Stimulated activated CD4-positive, alpha-beta T cell treated with anti-CD3 and anti-CD28 coated beads, Interleukin-1b, Interleukin-23, amount 100 ng/mL, for 4 hours (primary cell): ENCODE measurements at places on chromosomes 6 and 20.

DNA sequence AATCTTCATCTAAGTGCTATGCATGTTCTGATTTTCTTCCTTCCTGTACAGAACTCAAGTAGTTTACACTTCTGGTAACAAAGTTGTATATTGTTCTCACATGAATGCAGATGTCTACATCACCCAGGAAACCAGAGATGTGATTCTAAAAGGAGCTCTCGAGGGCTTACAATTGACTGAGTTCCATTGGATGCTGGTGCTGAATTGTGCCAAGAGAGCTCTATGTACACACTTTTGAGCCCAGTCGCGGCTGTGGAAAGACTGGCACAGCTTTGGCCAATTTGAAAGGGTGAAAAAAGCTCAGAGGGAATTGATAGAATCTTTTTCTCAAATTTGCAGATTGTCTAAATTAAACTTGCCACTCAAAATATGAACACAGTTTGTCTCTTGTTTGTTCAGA, 340.7 kb downstream of the LMBRD1 start:
- DNase-seq = no peak

- DNase-seq = peak; percentile 12
These were observed 40.8 kb upstream of the FOXP4 start for GRCh38 chr6:41505122-41506049.

GRCh38 chr6:92942549-92942948, 476.8 kb downstream of the EPHA7 start:
- DNase-seq = no peak

DNA sequence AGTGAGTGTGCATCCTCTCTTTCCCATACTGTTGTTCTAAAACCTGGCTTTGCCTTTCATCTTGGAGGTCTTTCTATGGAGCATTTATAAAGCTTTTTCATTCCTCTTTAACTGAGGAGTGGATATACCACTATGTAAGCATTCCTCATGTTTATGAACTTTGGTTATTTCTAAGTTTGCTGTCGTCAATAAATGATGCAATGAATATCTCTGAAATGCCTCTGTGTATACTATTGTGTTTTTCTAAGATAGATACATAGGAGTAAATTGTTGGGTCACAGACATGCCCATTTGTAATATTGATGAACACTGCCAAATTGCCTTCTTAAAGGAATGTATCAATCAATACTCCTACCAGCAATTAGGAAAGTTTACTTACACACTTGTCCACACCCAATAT, 53.9 kb downstream of the SLC22A2 start:
- no peak for DNase-seq

DNA sequence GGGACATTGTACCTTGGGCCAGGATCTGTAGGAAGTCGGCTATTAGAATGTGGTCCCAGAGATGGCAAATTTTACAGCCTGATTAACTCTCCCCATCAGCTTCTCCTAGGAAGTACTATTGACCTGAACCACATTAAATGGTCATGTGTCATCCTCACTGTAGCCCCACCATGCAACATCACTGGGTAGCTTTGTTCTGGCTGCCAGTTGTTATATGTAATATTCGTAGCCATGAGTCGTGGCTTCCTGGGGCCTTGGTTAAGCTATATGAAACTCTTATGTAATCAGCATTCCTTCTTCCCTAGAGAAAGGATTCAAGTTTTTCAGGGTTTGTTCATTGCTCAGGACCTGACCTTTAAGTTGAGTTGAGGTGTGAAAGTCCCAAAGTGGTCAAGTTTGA, 125.7 kb downstream of the ANKS1A start:
- no peak for DNase-seq

GRCh38 chr6:4676016-4676415, 100.2 kb upstream of the CDYL start:
- DNase-seq = no peak

DNA sequence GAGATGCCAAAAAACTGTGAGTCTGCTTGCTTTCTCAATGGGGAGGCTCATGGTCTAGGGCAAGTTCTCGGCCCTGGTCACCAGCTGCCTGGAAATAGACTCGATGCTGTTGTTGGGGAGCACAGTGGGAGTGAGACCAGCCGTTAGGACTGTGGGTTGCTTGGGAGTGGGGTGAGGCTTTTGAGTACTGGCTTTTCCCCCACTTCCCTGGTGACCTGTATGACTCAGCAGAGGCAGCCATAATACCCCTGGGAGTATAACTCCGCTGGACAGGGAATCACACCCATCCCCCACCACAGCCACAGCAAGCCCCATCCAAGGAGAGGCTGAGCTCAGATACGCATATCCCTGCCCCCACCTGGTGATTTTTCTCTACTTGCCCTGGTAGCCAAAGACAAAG, 48.9 kb upstream of the OGFRL1 start:
- DNase-seq = no peak

- no peak for DNase-seq
These were observed 111.0 kb downstream of the DTNBP1 start for GRCh38 chr6:15551798-15552197.

DNA sequence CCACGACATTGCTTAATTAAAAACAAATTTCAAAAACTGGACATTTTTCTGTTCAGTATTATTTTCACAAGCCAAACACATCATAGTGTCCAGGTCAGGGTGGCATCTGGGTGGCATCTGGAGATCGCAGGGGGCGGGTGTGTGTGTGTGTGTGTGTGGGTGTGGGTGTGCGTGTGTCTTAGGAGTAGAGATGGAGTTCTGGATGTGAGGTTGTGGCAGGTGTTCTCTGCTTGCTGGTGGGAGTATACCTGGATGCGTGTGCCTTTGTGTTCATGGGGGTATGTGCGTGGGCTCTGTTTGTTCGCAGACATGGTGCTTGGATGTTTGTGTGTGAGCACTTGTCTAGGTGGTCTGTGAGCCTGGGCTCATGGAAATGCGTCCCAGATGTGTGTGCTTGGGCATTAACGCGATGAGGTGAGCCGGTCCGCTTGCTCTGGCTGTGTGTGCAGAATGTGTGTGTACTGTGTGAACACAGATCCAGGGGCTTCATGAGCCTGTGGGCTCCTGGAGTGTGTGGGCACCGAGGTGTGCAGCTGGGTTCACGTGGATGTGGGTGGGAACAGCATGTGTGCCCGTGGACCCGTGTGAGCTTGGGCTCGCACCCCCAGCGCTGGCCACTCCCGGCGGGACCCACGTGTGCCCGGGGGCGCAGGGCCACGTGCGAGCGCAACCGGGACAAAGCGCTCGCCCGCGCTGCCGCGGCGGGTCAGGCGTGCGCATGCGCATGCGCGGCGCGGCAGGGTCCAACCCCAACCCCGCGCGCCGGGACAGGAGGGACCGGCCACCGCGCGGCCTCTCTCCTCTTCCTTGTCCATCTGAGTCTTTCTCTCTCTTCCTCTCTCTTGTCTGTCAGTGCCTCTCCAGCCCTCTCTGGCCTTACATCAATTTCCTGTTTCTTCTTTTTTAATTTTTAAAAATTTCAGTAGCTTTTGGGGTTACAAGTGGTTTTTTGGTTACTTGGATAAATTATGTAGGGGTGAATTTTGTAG, 60.4 kb downstream of the SRC start:
- DNase-seq = peak; percentile 6

GRCh38 chr6:155371230-155371629, 56.9 kb upstream of the TFB1M start:
- no peak for DNase-seq

DNA sequence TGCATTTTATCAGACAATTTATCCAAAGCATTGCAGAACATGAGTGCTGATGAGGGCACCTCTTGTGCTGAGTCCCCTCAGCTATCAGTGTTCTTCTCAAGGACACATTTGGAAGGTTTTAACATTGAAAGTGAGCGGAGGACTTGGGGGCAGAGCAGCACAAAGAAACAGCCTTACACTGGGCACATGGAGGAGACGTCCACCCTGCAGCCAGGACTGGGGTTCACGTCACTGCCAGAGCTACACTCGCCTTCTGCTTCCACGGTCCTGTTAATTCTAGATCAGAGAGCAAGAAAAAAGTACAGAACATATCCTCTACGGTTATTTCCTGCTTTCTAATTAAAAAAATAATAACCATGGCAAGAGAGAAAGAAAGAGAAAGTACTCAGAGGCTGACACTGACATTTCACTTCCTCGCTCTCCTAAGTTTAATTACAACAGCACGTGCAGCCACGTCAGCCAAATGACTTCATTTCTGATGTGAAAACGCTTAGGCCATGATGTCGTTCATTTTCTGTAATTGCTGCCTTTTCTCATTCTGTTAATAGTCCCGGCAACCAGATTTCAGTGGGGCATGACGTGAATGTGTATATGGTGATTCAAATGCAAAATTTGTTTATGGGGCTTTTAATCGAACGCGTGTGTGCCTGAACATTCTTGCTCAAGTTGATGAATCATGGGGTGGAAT, 5.1 kb downstream of the PRND start:
- no peak for DNase-seq

- no peak for DNase-seq
These were observed 146.6 kb downstream of the RNASET2 start for GRCh38 chr6:166809721-166810120.

- DNase-seq = peak; percentile 30
These were observed 4.2 kb downstream of the PRSS16 start for GRCh38 chr6:27251606-27252251.

GRCh38 chr6:81562169-81562568, 190.3 kb downstream of the TENT5A start:
- DNase-seq = no peak

DNA sequence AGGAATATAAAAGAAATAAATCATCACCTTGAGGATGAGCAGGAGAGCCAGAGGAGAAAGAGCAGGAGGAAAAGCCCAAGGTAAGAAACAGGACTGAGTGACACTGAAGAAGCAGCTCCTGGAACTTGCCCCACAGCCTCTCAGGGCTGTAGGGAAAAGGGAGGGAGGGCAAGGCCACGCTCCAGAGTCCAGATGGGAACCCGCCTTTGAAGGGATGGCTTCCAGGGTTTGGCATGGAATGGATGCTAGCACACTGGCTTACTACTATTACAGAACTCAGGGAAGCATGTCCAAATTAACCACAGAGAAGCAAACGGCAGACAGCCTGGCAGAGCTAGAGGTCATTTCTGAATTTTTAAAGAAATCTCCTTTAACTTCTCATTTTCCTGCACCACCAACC, 26.8 kb downstream of the RALGAPA2 start:
- DNase-seq = no peak

DNA sequence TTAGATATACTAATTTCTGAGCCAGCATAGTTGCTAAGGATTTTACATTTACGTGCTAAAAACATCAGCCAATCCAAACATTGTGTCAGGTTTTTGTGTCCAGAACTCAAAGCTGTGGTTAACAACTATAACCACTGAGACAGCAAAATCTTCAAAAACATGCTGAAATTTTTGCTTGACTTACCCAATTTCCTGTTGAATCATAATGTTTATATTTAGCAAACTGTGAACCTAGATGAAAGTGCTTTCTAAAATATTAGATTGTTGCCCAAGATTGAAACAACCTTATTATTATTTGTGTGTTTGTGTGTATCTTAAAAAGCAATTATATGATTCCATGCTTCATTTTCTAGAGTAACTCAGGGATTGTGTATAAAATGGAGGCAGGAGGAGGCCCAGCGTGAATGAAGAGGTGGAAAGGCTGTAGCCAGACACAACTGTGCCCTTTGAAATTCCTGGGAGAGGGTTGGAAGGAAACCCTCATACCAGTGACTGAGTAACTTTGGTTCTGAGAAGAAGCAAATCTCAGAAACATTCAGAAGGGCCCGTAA, 48.0 kb downstream of the ARMC2 start:
- no peak for DNase-seq

GRCh38 chr6:157774153-157775135, 48.6 kb upstream of the SNX9 start:
- DNase-seq = no peak

- no peak for DNase-seq
These were observed 29.6 kb downstream of the PCNA start for GRCh38 chr20:5090191-5090590.

DNA sequence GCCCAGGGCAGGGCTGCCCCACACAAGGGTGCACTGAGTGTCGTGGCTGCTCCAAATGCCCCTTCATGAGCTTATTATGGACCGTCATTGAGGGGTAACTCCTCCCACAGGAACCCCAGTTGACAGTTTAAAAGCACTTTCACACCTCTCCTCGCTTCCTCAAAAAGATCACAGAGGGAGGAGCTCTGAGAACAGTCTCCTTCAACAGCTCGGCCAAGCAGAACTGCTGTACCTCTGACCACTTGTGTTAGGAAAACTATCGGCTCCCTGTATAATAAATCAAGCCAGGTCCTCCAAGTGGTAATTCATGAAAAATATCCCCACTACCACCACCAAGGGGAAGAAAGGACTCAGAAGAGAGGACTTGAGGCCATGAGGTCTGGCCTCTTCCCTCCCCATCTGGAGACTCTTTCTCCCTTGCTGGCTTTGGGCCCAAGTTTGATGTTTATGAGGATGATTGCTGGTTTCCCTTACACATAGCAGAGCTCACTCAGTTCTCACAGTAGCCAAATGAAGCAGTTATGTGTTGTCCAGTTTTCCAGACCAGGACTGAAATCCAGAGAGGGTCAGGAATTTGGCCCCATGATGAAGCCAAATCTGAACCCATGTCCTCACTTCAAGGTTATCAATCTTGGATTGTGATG, 8.7 kb downstream of the SNX21 start:
- DNase-seq = no peak

DNA sequence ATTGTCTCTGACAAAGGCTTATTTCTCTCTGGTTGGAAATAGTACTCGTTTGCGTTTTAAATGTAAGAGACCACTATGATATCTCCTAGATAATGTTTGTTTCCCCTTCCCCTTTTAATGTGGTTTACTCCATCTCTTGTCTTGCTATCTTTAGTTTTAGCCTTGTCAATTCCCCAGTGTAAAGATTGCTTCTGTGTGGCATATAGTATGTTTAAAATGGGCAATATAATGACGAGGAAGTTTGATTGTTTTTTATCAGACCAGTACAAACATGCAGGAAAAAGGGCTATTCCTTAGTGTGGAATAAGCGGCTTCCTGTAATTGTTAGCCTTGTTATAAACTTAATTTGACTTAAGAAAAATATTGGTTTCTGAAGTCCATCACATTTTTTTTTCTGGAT, 3.1 kb downstream of the QKI start:
- no peak for DNase-seq

DNA sequence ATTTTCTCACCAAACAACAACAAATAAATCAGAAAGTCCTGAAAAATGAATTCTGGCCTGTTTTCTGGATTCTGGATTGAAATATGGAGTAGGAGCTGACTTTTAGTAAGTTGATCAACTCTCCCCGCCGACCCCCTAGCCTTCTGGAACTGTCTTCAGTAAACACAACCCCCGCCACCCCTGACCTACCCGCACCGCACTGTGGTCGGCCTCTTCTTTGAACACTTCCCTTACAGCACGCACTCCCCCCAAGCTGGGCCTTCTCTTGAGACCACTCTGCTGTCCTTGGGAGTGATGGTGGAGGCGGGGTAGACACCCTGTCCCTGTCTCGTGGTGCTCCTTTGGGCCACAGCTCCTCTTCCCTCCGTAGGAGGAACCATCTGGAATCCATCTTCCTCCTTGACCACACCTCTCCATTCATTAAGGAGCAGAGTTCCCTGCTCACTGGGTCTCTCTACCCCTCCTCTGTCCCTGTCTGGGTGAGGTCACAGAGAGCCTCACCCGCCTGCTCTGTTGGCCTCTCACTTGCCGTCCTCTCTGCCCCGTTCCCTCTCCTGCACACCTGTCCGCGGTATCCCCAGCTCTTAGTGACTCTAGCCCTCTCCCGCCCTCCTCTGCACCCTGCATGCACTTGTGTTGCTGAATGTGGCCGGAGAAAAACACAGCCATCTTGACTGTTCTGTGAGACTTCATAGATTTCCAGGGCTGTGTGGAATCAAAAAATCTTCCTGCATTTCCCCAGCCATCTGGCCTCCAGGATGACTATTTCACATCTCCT, 19.1 kb downstream of the SYNJ2 start:
- no peak for DNase-seq
